Activated T-helper 1 cell treated with anti-CD3 and anti-CD28 coated beads, Interleukin-12 subunit alpha, Interleukin-12 subunit beta, Interleukin-2, Interleukin-4 antibody, amounts not matched to agents 30 ng/mL and 10 ng/mL and 1 ng/mL, durations not matched to agents 14 hours and 24 hours and 36 hours (primary cell): ENCODE measurements at places on chromosomes 11 and 22.

GRCh38 chr22:45537734-45538181, 35.1 kb downstream of the FBLN1 start:
- DNase-seq: no peak

GRCh38 chr22:49340406-49340805, 487.3 kb downstream of the BRD1 start:
- no peak for DNase-seq

GRCh38 chr22:36383110-36383581, 4.6 kb downstream of the MYH9 start:
- DNase-seq: peak; percentile 55

- DNase-seq: no peak
These were observed 61.5 kb upstream of the HMGXB4 start for GRCh38 chr22:35195821-35196220.

- DNase-seq: no peak
These were observed 13.5 kb upstream of the MRGPRD start for GRCh38 chr11:68994161-68994893.

- DNase-seq: no peak
These were observed 11.7 kb upstream of the GLYATL1 start for GRCh38 chr11:58927393-58928106.

DNA sequence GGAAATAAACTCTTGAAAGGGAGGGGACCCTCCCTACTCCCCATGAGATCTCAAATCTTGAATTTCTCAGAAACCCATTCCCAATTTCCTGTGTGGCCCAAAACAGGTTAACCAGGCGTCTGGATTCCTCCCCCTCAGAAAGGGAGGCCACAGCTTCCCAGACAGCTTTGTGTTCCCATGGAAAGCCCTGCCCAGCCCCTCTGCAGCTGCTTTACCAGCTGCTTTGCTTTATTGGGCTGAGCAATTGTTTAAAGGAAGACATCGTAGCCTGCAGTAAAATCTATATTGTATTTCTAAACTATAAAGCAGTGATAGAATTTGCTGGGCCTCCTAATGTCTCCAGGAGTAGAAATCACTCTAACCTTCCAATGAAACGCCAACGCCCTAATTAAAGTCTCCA, 97.4 kb downstream of the CHST1 start:
- no peak for DNase-seq

- DNase-seq: no peak
These were observed 107.9 kb downstream of the NAT10 start for GRCh38 chr11:34213366-34213765.

DNA sequence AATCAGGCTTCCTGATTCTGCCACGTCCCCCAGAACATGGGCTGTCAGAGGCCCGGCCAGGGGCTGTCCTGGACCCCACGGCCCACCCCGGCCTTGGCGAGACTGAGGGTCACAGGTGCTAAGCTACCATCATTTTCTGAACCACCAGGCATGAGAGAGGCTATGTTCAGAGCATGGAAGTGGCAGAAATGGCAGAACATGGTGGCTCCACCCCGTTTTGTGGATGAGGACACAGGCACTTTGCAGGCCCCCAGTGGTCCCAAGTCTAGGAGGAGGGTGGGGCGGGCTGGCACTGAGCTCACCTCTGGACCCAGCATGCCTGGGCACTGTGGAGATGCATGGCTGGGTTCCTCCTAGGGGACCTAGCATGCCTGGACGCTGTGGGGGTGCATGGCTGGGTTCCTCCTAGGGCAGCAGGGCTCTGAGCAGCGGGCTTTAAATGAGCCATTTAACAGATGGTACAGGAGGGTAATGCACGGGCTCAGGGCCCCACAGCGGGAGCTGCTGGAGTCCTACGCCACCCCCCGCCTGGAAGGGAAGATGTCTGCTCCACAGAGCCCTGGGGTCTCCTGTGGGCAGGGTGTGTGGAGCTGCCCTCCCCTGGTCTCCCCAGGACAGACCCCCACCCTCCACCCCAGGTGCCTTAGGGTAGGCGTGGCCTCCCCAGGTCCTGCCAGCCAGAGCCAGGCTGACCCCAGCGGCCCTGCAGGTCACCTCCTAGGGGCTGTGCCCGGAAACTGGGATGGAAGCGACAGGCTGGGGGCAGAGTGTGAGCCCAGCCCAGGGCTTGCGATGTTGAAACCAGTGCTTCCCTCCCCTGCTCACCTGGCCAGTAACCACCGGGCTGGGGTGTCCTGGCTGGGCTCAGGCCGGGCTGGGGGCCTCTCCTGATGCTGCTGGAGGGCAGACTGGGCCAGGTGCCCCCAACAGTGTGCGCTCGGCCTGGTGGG, 6.1 kb upstream of the MUC5AC start:
- DNase-seq: no peak

- no peak for DNase-seq
These were observed 1.1 kb upstream of the LRRC75B start for GRCh38 chr22:24593836-24594568.
